ENCODE measurements at places on chromosomes 11 and 22.

DNA sequence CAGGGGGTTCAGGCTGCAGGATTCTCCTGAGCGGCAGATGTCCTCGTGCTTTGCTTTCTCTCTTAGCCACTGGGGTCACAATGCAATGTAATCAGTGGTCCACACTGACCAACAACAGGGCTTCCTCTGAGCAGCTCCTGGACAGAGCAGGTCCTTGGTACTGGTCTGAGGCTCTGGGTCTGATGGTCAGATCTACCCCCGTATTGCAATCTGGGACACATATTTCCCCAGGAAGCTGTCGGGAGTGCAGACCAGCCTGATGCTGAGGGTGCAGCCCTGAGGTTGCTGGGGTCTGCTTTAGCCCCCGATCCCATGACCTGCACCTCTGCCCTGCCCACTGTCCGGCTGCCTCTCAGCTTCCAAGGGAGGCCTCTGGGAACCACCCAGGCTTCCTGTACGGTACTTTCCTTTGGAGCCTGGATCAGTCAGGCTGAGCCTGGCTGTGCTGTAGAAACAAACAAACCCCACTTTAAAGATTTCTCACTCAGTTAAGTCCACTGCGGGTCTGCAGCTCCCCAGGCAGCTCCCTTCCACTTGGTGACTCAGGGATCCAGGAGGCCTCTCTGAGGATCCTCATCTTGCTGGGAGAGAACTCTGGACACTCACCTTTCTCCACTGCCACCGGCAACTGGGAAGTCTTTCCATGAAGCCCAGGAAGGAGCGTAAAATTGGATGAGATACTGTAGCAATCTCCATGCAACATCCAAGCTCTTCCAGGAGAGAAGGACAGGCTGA lies 1046.6 kb downstream of the TBC1D22A start:
- no peak for DNase-seq

DNA sequence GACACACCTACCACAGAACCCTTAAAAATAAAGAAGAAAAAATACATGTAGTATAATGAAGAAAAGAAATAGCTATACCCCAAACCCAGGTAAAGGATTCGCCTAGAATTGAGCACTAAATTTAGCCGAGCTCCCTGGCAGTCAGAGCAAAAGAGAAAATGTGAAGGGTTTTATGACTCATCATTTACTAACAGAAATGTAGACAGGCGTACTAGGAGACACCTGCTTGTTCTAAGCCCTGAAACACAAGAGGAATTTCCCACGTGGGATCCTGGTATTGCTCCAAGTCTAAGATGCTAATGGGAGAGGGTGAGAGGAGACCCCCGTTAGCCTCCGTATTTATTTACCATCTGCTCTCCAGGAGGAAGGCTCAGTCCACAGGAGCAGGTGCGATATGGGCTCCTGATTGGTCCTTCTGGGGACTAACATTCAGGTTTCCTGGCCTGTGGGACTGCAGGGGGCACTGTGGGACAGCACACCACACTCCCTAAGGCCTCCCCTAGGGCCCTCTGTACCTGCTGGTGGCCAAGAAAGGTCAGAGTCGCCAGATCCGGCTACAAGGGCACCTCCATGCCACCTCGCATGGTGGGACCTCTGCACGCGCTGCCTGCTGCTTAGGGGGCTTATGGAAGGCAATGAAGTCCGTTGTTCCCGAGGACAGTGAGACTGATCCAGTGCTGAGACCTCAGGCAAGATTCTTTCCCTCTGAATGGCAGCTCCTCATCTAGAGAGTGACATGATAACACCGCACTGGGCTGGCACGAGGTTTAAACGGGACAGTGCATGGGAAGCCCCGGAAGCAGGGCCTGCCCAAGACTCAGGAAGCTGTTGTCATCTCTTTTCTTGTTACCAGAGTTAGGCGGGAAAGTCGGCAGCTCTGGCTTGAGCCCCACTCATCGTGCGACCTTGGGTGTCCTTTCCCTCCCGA lies 25.8 kb downstream of the KCNC1 start:
- no peak for DNase-seq

DNA sequence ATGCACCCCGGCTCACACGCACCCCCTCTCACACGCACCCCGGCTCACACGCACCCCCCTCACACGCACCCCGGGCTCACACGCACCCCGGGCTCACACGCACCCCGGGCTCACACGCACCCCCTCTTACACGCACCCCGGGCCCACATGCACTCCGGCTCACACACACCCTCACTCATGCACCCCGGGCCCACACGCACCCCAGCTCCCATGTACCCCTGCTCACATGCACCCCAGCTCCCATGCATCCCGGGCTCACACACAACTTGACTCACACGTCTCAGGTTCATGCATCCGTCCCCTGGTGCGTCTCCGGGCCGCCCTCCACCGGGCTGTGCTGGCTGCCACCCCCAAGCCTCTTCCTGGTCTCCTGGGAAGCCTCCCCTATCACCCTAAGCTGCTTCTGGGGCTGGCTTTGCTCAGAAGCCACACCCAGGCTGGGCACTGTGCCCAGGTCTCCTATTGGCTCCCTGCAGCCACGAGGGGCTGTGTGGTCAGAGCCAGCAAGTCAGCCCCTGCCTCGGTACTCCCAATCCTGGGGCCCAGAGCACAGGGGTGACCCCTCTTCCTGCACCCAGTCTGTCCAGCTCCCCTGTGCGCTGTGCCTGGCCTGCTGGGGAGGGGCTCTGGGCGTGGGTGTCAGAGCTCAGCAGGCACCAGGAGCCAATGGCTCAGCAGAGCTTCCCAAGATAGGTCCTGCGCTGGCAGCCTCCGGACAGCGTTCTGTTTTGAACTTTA lies 16.9 kb downstream of the TSPAN4 start:
- DNase-seq = no peak

DNA sequence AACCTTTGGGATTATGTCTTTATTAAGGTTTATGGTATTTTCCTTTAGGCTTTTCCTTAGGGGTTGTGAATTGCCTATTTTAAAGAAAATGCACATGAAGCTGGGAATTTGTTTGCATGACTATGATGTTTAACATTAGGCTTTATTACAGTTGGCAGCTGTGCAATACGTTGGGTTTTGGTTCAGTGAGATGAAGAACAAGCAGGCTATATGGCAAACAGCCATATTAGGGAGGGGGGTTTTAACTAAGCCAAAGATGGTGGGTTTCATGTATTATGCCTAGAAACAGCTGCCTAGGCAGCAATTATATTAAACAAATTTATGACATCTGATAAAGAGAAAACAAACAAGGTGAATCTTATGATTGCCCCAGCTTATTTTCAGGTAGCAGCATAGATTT lies 880.8 kb downstream of the FAM181B start:
- DNase-seq = no peak

DNA sequence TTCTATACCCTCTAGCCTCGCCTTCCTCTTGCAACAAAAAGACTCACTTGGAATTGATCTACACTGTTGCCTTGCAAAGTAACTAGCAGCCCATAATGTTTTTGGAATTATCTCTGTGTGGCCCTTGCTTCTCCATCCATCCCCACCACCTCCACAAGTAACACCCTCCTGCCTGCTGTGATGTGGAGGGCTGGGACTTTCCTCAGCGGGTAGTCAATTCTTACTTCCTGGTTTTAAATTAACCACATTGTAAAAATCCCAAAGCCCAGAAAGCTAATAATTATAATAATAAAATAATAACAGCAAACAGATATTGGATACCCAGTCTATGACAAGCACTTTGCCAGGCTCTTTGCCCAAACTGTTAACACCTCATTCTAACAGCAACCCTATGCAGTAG lies 40.8 kb upstream of the GALNT18 start:
- DNase-seq = no peak

GRCh38 chr11:11672789-11673188 lies 51.0 kb upstream of the GALNT18 start:
- no peak for DNase-seq

DNA sequence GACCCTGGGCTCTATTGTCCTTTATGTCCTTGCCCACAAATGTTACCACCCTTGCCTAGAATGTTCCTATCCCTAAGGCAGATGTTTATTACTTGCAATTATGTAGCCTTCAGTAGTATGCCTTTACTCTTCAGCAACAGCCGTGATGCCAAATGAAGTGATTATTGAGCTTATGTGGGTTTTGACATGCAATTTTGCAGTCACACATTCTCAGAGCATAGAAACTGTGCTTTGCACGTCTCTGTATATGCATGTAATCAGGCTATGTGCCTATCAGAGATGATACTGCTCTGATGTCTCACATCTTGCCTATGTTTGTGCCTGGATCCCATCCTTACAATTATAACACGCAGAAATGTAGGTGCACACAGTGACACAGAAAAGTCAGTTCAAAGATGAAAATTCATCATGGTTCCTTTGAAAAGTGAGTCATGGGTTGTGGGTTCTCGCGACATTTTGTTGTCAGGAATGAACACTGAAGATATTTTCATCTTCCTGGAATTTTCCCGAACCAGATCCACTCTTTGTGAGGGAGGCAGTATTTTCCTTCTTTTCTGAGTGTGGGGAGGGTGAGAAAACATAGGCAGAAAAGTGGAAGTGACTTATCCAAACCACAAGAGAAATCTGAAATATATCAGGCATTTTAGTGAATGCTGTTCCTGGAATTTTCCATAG lies 81.1 kb downstream of the BMAL1 start:
- no peak for DNase-seq

Measured in central memory CD4-positive, alpha-beta T cell (primary cell).